ENCODE measurements at places on chromosomes 12 and 14.

GRCh38 chr14:52711666-52712065 lies 4.7 kb downstream of the PSMC6 start:
- no peak for DNase-seq

DNA sequence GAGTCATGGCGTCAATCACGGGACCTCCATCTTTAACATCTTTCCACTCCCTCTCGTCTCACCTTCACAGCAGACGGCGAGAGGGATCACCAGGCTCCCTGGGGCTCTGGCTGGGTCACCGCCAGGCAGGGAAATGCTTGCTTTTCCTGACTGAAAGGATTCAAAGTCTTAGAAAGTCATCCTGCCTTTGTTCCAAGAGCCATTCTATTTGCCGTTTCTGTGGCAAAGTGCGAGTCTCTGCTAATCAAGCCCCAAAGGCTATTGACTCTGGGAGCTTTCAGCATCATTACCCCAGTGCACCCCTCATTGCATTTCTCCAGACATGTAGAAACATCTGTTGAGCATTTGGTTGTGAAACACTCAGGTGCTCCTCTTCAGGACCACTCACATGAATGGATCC lies 69.6 kb downstream of the GSC start:
- no peak for DNase-seq

DNA sequence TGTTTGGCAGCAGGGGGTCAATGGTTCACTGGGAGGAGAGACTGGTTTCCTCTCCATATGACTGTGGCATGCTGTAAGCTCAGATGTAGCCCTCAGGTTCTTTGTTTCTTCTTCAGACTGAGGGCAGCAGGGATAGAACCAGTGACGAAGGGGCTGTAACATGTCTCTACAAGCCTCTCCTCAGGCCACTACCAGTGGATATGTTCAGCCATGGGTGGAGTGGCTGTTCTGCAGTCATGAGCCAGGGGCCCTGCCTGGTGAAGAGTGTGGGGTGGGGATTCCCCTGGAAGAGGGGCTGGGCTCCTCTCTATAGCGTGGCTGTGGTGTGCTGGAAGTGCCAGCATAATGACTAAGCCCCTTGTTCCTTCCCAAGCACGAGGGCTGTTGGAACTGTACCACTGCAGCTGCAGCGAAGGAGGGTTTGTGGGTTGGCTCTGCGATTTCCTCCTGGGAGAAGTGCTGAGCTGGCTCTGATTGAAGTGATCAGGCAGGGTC lies 55.8 kb downstream of the CMAS start:
- peak; percentile 59 for DNase-seq

GRCh38 chr12:112861284-112861683 lies 45.5 kb upstream of the OAS1 start:
- no peak for DNase-seq

- no peak for DNase-seq
Observed at GRCh38 chr12:124405592-124405991, 110.7 kb downstream of the RFLNA start.

DNA sequence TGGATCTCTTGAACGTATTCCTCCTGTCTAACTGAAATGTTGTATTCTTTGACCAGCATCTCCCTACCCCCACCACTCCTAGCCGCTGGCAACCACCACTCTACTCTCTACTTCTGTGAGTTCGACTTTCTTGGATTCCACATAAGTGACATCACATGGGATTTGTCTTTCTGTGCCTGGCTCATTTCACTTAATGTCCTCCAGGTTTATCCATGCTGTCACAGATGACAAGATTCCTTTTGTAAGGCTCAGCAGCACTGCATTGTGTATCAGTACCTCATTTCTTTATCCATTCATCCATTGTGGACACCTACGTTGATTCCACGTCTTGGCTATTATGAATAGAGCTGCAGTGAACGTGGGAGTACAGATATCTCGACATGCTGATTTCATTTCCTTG lies 10.5 kb downstream of the PRKAB1 start:
- no peak for DNase-seq

GRCh38 chr14:81412779-81413178 lies 12.7 kb upstream of the STON2 start:
- no peak for DNase-seq

DNA sequence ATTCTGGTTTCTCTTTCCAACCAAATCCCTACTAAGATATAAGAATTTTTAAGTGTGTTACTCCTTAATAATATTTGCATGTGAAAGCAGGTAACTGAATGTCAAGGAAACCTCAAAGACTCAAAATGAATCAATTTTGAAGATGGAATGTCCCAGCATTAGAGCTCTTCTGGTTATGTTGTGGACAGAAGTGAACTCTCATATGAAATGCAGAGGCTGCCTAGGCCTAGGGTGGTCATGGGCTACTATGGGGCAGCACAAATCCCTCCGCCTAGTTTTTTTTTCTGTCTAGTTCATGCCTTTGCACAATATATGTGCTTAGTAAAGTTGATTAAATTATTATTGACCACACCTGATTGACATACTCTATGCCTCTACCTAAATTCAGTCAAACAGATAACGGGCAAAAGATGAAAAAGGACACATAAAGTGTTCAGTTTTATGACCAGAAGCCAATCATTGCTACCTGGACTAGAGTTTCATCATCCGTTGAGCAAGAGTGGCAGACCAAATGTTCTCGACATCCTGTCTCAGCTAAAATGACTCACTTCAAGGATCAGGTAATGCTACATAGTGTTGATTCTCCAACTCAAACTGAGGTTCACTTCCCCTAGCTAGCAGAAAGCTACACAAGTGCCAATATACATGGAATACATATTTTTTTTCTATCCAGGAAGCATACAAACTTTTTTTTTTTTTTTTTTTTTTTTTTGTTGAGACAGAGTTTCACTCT lies 1211.4 kb downstream of the VRK1 start:
- no peak for DNase-seq

DNA sequence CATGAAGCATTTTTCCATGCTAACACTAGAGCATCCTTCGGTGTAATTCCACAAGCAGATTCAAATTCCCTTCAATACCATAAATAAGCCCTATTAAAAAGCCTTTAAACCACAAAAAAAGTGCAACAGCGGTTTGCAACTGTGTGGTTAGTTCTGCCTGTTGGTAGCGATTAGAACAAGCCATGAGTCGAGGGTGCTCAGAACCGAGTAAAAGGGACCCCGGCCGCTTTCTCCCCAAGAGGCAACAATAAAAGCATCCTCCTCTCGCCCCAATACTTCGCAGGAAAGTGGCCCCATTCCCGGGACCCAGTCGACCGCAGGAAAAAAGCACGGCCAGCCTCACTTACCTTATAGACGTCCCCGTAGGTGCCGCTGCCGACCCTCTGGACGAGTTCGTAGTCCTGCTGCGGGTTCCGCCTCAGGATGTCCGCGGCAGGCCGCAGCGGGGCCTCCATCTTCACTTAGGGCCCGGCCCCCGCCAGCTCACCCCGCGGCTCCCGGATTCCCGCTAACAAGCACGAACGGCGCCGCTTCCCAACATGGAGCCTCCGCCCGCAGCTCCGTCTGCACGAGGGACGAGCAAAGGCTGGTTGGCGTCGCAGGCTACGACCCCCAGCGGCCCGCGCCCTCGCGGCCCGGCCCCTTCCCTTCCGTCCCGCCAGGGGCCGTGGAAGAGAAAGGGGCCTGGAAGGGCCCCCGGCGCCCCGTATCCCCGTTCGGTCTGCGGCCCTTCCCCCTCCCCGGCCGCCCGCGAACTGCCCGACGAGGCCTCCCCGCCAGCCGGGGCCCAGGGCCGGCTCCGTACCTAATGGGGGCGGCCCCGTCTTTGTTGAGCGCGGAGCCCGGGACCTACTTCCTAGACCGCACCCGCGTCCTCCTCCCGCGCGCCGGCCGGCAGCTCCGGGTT lies 521 bp downstream of the MAP4K5 start:
- peak; percentile 53 for DNase-seq

GRCh38 chr12:74254784-74255183 lies 282.9 kb upstream of the ATXN7L3B start:
- no peak for DNase-seq

- DNase-seq: no peak
Observed at GRCh38 chr14:88323086-88323522, at the start of gene KCNK10. Gene KCNK10, minus strand, starts transcription at chr14:88323269. Its CDS starts 471 bp downstream, at chr14:88322798.

GRCh38 chr14:102580550-102581110 lies 11.8 kb upstream of the RCOR1 start:
- DNase-seq: no peak

DNA sequence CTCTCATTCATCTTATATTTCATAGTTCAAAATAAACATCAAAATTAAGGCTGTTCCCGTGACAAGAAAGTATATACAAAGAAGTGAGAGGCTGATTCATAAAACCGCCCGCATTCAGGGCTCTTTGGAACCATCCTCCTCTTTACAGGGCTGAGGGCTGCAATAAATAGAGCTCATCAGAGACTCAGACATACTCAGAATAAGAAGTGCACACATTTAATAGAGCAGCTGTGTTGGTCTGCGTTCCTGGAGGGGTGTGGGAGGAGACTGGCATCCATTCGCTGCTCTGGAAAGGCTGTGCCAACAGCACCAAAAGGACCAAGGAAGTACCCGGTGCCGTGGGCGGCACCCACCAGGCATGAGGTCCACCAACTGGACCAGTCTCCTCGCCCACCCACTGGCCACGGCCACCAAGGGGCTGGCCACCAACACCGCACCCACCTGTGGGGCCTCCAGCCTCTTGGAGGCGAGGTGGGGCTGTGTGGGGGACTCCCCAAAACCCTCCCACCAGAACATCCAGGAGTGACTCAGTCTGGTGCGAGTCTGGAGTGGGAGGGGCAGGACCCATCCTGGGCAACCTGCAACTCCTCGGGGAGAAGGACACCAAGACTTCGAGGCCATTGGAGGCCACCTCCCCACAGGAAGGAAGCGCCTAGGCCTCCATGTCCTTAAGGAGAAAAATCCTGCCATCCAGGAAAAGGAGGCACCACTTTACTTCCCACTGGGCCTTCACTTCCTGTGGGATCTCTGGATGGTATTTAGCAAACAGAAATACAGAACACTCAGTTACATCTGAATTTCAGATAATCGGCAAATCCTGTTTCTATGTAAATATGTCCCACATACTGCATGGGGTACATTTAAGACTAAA lies 32.7 kb downstream of the VCPKMT start:
- no peak for DNase-seq

GRCh38 chr14:99675951-99676350 lies 8.1 kb upstream of the CYP46A1 start:
- no peak for DNase-seq

- DNase-seq: no peak
Observed at GRCh38 chr12:7959701-7960121, 23.7 kb upstream of the SLC2A3 start.

GRCh38 chr14:68749487-68750475 lies 43.1 kb downstream of the ZFP36L1 start:
- DNase-seq: peak; percentile 96

GRCh38 chr12:124508381-124509079 lies 58.9 kb downstream of the NCOR2 start:
- DNase-seq: peak; percentile 90

GRCh38 chr12:50635364-50635763 lies 128.5 kb upstream of the ATF1 start:
- no peak for DNase-seq

DNA sequence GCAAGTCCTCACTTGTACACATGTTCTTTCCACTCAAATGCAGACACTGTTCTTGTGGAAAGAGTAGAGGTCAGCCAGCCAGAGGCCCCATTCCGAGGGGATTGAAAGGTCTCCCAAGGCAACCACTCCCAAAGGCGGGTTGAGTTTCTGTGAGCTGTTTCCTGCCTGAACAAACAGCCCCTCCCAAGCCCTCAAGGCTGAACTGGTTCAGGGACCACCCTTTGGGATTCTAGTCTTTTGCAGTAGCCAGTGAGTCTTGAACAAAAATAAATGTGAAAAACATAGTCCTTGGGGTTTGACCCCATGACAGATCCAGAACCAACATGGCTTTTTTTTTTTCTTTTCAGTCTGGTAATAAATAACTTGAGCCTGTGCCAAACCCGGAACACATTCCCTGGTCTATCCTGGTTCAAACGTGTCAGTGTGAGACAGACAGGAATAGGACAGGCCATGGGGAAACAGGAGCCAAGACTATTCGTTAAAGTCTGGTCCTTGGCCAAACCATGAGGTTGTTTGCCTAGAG lies 17.6 kb upstream of the STK38L start:
- DNase-seq: peak; percentile 18

DNA sequence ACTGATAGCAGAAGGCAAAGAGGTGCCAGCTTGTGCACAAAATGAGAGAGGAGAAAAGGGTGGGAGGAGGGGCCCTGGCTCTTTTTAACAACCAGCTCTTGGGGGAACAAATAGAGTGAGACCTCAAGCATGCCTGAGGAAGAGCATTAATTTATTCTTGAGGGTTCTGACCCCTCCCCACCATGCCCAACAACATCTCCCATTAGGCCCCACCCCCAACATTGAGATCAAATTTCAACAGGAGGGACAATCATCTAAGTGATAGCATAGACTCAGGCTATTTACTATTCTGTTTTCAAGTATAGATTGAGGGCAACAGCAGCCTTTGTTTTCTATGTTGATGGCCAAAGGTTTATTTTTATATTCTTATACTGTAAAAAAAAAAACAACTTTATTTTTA lies 59.7 kb downstream of the FUT8 start:
- no peak for DNase-seq

DNA sequence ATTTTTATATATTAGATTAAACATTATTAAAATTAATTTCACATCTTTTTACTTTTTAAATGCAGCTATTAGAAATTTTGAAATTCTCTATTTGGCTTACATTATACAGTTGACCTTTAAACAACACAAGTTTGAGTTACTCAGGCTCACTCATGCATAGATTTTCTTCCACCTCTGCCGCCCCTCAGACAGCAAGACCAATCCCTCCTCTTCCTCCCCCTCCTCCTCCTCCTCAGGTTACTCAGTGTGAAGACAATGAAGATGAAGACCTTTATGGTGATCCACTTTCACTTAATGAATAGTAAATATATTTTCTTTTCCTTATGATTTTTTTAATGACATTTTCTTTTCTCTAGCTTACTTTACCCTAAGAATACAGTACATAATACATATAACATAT lies 136.2 kb downstream of the LLPH start:
- DNase-seq: no peak

GRCh38 chr12:9002335-9002734 lies 13.0 kb downstream of the KLRG1 start:
- DNase-seq: no peak

DNA sequence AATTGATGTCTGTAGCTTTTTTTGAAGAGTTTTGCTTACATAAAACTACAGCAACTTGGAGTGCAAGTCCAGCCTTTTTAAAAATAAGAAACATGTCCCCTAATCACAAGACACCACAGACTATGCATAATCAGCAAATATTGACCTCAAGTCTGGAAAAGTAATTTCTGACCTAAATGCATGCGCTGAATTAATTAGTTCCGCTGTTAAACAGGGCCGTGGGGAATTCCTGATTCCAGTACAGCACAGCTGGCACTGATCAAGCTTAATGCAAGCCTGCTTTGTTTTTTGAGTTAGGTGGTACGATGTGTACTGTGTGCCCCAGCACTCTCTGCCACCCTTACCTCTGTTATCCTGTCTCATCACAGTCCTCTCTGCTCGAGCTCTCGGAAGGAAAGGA lies 9.2 kb downstream of the MLH3 start:
- DNase-seq: peak; percentile 55

DNA sequence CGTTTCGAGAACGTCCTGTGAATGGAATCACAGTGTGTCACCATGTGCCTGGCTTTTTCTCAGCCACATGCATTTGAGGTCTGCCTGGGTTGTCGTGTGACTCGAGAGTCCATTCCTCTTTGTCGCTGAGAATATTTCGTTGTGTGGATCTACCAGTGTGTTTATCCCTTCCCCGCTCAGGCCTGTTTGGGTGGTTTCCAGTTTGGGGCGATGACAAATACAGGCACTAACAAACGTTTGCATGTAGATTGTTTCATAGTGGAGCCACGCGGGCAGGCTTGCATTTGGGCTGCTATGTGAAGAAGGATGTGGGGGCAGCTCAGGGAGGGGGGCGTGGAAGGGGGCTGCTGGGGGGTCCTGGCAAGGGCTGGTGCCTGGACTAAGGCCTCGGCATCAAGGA lies 14.1 kb downstream of the RIN3 start:
- DNase-seq: no peak
